Aorta (tissue), 5 donors: ENCODE measurements at places on chromosomes 6 and 20.
A peak's percentile ranks its signal among the peaks of the same experiment; 100 is the strongest.

GRCh38 chr6:143183666-143184065 lies 123.0 kb downstream of the AIG1 start:
- no peak overlapping the region for H3K27ac ChIP-seq
- H3K4me1 ChIP-seq = peaks cover 5% of the 10 kb centered on the region
- no peak for DNase-seq
- H3K4me3 ChIP-seq = no peak overlapping the region
- peaks cover 1% of the 10 kb centered on the region for H3K36me3 ChIP-seq

DNA sequence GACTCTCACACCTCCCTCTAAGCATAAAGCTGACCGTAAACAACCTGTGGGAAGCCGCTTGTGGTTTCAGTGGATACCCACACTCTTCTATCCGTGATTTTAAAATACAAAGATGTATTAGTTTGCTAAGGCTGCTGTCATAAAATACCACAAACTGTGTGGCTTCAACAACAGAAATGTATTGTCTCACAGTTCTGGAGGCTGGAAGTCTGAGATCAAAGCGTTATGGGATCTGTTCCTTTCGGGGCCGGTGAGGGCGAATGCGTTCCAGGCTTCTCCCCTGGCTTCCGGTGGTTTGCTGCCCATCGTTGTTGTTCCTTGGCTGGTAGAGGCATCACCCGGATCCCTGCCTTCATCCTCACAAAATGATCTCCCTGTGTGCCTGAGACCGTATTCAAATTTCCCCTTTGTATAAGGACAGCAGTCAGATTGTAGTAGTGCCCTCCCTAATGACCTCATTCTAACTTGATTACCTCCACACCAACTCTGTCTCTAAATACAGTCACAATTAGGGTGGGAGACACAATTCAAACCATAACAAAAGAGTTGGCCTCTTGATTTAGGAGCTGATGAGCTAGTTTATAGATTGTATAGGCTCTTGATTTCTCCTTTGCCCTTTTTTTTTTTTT lies 210.6 kb upstream of the SOX4 start:
- no peak overlapping the region for H3K4me3 ChIP-seq
- DNase-seq = no peak

- H3K4me3 ChIP-seq = no peak overlapping the region
- H3K36me3 ChIP-seq = no peaks in the 10 kb centered on the region
- peak; percentile 11 for DNase-seq
- H3K27me3 ChIP-seq = no peaks in the 10 kb centered on the region
- no peak overlapping the region for H3K27ac ChIP-seq
Observed at GRCh38 chr20:50447102-50447804, 62.9 kb upstream of the PTPN1 start.

GRCh38 chr20:36466089-36466488 lies 75.2 kb upstream of the MYL9 start:
- H3K27ac ChIP-seq = peak overlapping the region; percentile 93
- H3K4me3 ChIP-seq = no peak overlapping the region
- no peaks in the 10 kb centered on the region for H3K4me1 ChIP-seq

DNA sequence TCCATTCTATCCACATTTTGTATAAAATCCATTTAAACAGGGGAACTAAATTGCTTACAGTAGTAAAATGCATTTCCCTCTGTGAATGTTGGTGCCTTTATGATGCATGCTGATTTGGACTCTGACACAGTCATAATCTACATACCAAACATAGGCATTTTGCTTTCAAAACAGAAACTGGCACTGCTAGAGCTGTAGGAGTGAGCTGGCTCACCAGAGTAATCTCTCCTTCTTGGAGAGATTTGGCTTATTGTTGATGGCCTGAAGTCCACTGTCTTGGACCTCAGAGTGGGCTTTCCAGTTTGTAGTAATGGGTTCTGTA lies 363.2 kb upstream of the FLRT3 start:
- no peak overlapping the region for H3K27ac ChIP-seq
- no peaks in the 10 kb centered on the region for H3K4me1 ChIP-seq
- no peaks in the 10 kb centered on the region for H3K27me3 ChIP-seq
- no peak for DNase-seq
- H3K4me3 ChIP-seq = no peak overlapping the region
- H3K36me3 ChIP-seq = no peaks in the 10 kb centered on the region

DNA sequence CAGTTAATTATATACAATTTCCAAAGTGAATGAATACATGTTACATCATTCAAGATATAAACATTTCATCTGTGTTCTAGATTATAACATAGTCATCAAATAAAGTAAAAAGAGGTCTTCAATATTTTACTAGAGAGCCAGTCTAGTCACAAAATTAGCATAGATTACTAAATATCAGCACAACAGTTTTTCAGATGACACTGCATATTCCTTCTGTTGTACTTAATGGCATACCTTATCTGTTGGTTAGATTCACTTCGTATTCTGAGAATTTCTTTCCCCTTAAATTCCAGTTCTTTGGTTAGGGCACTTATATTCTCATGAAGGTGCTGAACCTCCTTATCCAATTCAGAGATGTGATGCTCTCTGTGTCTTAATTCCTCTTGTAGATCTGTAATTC lies 39.8 kb upstream of the MCM9 start:
- no peaks in the 10 kb centered on the region for H3K36me3 ChIP-seq
- DNase-seq = no peak
- no peak overlapping the region for H3K4me3 ChIP-seq
- no peaks in the 10 kb centered on the region for H3K27me3 ChIP-seq
- no peaks in the 10 kb centered on the region for H3K4me1 ChIP-seq
- H3K27ac ChIP-seq = no peak overlapping the region

GRCh38 chr6:31888276-31889258 lies 8.9 kb downstream of the EHMT2 start:
- H3K27me3 ChIP-seq = no peaks in the 10 kb centered on the region
- no peak overlapping the region for H3K27ac ChIP-seq
- DNase-seq = no peak

GRCh38 chr6:126147291-126147815 lies 161.0 kb downstream of the TRMT11 start:
- no peaks in the 10 kb centered on the region for H3K36me3 ChIP-seq
- H3K27ac ChIP-seq = no peak overlapping the region
- H3K4me3 ChIP-seq = no peak overlapping the region
- DNase-seq = no peak
- H3K27me3 ChIP-seq = no peaks in the 10 kb centered on the region
- no peaks in the 10 kb centered on the region for H3K4me1 ChIP-seq

GRCh38 chr6:111522393-111523020 lies 39.5 kb upstream of the REV3L start:
- no peaks in the 10 kb centered on the region for H3K27me3 ChIP-seq
- H3K27ac ChIP-seq = no peak overlapping the region
- H3K4me3 ChIP-seq = no peak overlapping the region
- H3K4me1 ChIP-seq = no peaks in the 10 kb centered on the region

GRCh38 chr6:73400656-73401055 lies 6.0 kb downstream of the DDX43 start:
- H3K27ac ChIP-seq = no peak overlapping the region
- no peaks in the 10 kb centered on the region for H3K36me3 ChIP-seq
- H3K27me3 ChIP-seq = no peaks in the 10 kb centered on the region
- H3K4me1 ChIP-seq = no peaks in the 10 kb centered on the region
- no peak for DNase-seq
- no peak overlapping the region for H3K4me3 ChIP-seq
